SIG-M5 (cell line): ENCODE measurements at places on chromosomes 4 and X.

- no peak for DNase-seq
These were observed 1778.2 kb upstream of the PCDH10 start for GRCh38 chr4:131370846-131371245.

GRCh38 chr4:162849937-162850336 lies 316.8 kb downstream of the NAF1 start:
- no peak for DNase-seq

GRCh38 chr4:173504181-173504503 lies 25.9 kb downstream of the HAND2 start:
- no peak for DNase-seq

GRCh38 chr4:80142394-80143306 lies 54.7 kb upstream of the PRDM8 start:
- no peak for DNase-seq

DNA sequence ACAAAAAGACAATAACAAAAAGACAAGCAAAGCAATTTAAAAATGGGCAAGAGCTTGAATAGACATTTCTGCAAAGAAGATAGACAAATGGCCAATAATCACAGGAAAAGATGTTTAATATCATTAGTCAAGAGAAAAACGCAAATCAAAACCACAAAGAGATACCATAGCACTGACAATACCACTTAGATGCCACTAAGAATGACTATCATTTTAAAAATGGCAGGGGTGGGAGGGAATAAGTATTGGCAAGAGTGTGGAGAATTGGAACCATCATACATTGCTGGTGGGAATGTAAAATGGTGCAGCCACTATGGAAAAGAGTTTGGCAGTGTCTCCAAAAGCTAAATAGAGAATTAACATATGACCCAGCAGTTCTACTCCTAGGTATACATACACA lies 15.1 kb upstream of the EXOC1 start:
- DNase-seq: no peak

DNA sequence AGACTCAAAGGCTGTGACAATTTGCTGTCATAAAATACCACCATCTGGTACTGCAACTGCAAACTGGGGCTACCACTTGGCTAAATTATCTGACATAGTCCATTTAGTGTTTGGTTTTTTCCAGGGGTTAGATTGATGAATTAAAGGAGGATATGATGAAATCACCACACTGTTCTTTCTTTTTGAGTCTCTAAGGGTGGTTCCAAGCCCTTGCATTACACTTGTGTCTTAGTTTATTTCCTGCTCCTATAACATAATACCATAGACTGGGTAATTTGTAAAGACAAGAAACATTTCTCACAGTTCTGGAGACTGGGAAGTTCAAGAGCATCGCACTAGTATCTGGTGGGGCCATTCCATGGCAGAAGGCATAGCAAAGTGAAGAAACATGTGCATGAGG lies 32.0 kb upstream of the CD38 start:
- no peak for DNase-seq

DNA sequence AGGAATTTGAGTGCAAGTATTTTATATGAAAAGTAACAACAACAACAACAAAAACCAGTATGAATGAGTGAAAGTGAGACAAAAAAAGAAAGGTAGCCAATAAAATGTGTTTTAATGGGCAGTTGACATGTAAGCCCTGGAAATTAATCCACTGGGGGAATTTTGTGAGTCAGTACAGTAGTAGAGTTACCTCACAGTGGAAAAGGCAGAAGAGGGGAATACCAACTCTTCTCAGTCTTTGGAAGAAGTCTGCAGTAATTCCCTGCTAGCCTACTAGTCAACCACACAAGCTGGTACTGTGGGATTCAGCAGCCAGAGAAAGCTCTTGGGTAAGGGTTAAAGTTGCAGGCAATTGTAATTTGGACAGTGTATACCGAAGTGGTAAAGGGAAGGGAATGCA lies 76.3 kb upstream of the IL15 start:
- DNase-seq: no peak

DNA sequence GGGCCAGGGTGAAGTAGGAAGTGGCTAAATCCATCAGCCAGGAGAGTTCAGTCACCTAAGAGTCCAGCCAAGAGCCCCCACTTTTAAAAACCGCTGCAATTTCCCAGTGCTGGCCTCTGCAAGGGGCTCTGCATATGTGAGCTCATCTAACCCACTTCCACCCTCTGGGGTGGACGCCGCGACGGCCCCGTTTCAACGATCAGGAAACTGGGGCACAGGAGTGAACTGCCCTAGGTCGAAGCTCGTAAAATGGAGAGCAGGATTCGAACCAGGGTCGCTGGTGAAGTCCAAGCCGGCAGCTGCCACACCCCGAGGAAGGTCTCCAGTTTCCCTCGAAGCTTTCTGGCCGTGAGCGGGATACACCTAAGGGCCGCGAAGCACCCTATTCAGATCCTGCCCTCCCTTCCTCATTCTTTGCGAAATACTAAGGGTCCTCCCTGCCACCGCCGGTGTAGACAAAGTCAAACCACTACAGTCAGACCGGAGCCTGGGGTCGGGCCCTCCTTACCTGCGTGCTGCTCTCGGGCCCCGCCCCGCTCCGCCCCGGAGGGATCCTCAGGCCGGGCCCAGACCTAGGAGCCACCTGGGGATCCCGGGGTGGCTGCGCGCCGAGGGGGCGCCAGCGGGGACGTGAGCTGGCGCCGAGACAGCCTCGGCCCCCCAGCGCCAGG lies 446 bp downstream of the EVC2 start:
- no peak for DNase-seq

DNA sequence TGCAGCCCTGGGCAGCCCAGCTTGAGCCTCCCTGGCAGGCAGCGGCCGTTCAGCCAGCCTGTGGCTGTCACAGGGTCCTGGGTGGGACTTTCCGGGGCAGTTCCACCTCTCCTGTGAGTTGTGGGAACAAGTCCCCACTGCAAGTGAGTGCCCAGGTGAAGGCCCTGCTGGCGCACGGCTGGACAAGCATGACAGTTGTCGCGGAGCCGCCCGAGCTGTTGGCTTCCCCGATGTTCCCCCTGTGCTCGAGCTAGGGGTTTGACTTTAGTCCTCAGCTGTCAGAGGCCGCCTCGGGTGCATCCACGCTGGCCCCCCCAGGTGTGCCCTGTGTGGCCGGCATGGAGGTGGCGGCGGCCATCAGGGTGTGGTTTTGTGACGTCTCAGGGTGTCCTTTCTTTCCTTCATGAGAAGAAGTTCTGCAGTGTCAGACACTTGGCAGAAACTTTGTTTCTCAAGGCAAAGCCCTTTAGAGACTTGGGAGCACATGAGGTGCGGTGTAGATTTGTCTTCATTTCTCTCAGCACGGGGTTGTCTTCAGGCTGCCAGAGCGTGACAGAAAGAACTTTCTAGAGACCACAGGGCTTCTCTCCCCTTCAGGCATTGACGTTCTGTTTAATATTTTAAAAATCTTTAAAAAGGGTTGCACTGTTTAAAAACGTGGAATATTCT lies 69.4 kb upstream of the HGFAC start:
- no peak for DNase-seq

DNA sequence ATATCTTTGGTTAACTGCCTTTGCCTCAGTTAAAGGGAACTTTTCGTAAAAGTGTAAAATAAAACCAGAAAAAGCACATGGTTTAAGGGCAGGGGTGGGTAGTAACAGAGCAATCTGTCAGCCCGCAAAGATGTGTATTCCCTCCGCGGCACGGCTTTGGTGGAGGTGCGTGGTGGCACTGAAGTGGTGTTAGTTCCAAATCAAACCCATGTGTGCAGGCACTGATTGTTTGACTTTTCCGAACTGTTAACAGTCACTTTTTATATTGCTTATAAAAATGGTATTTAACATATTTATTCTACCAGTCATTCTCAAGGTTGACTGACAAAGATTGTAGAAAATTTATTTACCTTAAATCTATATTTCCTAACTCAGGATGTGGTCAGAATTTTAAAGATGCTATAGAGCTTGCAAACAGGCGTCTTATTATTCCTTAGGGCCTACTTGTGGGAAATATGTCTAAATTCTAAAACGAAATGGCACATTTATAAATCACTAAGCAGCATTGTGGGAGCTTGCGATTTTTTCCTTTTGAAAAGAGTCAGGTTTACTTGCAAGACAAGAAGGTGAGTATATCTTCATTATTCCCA lies 272.7 kb upstream of the PCDH18 start:
- no peak for DNase-seq

DNA sequence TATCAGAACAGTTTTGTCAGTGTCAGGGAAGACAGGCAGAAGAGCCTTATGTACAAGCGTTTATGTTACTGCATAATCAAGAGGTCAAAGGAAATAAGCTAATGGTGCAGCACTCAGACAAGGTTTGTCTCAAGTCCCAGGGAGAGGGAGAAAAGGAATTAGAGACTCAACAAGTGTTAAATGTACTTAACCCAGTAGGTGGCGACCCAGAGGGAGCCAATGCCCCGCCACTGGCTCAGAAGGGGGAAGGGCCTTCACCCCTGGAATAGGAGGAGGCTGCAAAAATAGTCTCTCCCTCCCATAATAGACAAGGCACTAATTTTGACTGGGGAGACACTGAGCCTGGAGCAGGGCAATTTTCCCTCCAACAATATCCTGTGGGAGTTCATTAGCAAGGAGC lies 14.1 kb upstream of the PAPSS1 start:
- no peak for DNase-seq

- no peak for DNase-seq
These were observed 73.8 kb downstream of the MFAP3L start for GRCh38 chr4:169952236-169953002.

GRCh38 chr4:69910016-69910782 lies 20.7 kb upstream of the CSN1S1 start:
- no peak for DNase-seq

GRCh38 chrX:136735601-136736000 lies 45.1 kb downstream of the ARHGEF6 start:
- DNase-seq: no peak

GRCh38 chrX:3142259-3143042 lies 101.2 kb downstream of the ARSF start:
- peak; percentile 37 for DNase-seq

- no peak for DNase-seq
These were observed 22.6 kb upstream of the EGF start for GRCh38 chr4:109890076-109890475.

DNA sequence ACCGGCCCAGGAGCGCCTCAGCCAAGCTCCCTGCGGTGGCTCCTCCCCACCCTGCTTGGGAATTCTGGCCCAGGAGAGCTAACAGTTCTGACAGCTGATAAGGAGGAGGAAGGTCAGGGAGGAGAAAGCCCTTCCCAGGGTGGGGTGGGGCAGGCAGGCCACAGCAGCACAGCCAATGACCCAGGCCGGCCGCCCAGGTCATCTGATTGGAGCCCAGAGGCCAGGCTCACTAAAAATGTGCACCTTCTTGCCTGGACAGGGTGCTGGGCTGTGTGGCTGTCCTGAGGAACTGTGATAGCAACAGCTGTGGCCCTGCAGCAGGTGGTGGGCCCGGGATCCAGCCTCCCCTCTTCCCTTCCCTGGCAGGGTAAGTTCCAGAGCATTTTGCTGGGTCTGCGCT lies 17.2 kb upstream of the SH3TC1 start:
- no peak for DNase-seq

- DNase-seq: no peak
These were observed 457.4 kb downstream of the SMARCA1 start for GRCh38 chrX:129065895-129066294.

DNA sequence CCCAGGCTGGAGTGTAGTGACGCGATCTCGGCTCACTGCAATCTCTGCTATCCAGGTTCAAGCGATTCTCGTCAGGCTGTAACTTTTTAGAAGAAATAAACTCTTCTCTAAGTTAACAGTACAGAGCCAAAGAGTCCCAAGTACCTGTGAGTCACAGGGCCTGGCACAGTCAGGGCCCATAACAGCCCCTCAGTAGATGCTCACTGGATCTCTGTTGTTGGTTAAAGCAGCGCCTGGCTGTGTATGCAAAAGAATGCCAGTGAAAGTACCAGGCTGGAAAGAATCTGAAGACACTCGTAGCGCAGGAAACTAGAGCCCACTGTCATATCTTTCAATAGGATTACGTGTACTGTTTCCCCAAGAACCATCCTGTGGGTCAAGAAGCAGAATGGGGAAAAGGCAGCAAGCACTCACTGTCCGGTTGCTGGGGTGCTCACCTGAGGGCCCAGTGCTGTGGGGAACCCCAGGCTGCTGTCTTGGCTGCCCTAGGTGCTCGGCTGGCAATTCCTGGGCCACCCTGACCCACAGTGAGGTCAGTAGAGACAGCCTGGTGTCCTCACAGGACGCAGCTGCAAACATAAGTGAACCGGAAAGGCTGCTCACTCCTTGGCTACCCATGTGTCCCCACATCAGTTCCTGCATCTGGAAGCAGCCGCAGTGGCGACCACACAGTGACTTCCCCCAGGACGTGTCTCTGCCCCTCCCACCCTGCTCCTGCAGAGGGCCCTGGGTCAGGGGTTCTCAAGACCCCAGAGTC lies 3.1 kb upstream of the SLBP start:
- DNase-seq: no peak

DNA sequence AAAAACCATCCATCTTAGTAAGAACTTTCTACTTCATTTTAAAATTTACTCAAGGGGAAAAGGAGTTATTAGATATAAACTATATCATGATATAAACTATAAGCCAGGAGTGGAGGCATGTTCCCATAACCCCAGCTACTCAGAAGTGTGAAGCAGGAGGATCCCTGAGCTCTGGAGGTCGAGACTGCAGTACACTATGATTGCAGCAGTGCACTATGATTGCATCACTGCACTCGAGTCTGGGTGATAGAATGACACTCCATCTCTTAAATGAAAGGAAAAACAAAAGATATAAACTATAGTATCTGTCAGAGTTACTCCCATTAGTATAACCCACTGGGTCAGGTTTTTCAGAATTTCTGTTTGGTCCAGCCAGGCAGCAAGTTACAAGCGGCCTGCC lies 47.6 kb downstream of the RPS3A start:
- no peak for DNase-seq

DNA sequence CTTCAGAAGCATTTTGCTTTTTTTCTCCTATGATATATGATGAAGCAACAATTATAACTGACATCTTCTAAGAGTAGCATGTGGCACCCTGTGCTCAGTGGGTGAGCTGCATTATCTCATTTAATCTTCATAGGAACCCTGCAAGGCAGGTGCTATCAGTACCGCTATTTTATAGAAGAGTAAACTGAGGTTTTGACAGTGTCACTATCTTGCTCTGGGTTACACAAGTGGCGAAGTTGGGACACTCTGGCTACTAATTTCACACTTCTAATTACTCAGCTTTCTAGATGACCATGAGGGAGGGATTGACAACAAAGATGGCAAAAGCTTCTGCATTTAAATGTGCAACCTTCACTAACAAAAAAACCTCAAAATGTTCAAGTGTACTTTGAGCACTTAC lies 76.9 kb upstream of the CAMK2D start:
- no peak for DNase-seq

DNA sequence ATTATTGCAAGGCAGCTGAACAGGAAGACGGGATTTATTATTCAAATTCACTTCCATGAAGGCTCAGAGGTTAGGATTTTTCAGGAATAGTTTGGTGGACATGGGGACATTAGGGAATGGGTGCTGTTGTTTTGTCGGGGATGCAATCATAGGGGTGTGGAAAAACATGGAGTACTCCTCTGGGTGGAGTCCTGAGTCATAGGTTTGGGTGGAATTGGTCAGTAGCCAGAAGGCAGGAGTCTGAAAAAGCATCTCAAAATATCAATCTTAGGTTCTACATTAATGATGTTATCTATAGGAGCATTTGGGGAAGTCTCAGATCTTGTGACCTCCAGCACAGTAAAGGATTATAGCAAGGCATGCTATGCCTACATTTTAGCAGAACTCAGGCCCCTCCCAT lies 14.5 kb upstream of the ETNPPL start:
- DNase-seq: no peak

- DNase-seq: no peak
These were observed 104.4 kb upstream of the RAB40AL start for GRCh38 chrX:102832661-102833060.
